Stimulated activated CD8-positive, alpha-beta memory T cell treated with anti-CD3 and anti-CD28 coated beads, Interleukin-15, amount 100 ng/mL, for 4 hours (primary cell): ENCODE measurements at places on chromosomes 16 and 17.

DNA sequence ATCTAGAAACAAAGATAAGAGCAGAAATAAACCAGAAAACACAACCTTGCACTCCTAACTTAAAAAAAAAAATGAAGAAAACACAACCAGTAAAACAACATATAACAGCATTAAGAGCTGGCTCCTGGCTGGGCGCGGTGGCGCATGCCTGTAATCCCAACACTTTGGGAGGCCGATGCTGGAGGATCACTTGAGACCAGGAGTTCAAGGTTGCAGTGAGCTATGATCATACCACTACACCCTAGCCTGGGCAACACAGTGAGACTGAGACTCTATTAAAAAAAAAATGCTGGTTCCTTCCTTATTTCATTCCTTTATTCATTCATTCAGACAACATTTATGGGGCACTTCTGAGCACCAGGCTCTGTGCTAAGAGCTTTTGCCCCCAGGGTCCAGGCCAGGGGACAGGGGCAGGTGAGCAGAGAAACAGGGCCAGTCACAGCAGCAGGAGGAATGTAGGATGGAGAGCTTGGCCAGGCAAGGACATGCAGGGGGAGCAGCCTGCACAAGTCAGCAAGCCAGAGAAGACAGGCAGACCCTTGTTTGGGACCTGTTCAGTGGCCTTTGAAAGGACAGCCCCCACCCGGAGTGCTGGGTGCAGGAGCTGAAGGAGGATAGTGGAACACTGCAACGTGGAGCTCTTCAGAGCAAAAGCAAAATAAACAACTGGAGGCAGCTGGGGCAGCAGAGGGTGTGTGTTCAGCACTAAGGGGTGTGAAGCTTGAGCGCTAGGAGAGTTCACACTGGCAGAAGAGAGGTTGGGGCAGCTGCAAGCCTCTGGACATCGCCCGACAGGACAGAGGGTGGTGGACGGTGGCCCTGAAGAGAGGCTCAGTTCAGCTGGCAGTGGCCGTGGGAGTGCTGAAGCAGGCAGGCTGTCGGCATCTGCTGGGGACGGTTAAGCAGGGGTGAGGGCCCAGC is 2.6 kb downstream of the STH start:
- no peak for DNase-seq

DNA sequence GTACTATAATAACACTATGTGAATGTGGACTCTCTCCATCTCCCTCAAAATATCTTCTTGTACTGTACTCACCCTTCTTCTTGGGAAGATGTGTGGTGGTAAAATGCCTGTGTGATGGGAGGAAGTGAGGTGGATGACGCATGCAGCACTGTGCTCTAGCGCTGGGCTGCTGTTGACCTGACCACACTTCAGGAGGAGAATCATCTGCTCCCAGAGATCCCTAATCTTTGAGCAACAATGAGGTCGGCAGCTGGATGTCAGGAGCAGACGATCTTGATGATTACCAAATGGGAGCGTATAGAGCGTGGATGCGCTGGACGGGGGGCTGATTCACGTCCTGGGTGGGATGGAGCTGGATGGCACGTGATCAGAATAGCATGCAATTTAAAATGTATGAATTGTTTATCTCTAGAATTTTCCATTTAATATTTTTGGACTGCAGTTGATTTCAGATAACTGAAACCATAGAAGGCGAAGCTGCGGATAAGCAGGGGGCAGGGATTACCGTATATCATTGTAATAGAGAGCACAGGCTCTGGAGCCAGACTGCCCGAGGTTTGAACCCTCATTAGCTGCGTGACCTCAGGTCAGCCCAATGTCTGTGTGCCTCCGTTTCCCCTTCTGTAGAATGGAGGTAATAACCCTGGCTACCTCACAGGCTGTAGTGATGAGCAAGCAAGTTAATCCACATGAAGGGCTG is 23.7 kb upstream of the CYLD start:
- DNase-seq: no peak

- no peak for DNase-seq
Observed at GRCh38 chr17:42562388-42563142, 617 bp downstream of the COASY start.

GRCh38 chr16:62051942-62052341 is 15.7 kb upstream of the CDH8 start:
- DNase-seq: no peak

- no peak for DNase-seq
Observed at GRCh38 chr16:89320782-89321501, 103.4 kb downstream of the ZNF778 start.

DNA sequence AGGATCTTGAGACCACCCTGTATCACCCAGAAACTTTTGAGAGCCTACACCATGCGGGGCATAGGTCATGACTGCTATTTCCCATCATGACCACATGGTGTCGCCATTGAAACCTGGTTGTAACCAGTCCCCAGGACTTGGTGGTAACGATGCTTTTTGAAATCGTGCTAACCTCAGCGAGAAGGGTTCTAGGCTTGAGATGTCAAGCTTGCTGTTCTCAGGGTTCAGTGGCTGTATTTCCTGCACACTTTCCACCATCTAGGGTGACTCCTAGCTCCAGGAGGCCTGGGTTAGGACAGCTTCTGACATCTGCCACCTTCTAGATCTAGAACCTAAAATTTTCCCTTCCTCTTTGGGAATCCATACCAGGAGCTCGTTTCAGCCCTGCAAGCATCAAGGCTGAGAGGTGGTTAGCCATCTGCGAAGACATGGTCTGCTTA is 13.0 kb upstream of the SPNS3 start:
- peak; percentile 37 for DNase-seq

DNA sequence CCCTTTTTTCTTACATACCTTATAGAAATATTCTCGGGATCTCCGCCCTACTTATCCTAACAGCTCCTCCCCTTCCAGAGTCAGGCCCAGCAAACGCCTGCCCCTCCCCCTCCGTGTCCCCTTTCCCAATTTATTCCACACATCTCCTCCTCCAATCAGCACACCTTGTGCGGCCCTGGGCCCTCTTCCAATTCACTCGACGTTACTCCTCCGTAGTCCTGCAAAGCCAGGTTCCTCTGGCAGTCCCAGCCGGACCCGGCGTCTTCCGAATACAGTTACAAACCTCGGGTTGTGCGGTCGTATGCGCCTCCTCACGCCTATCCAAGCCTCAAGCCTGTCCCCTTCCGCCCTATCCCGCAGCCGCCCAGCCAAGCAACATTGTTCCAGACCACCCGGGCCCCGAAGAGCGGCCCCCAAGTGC is 677 bp downstream of the CBX1 start:
- DNase-seq: no peak

DNA sequence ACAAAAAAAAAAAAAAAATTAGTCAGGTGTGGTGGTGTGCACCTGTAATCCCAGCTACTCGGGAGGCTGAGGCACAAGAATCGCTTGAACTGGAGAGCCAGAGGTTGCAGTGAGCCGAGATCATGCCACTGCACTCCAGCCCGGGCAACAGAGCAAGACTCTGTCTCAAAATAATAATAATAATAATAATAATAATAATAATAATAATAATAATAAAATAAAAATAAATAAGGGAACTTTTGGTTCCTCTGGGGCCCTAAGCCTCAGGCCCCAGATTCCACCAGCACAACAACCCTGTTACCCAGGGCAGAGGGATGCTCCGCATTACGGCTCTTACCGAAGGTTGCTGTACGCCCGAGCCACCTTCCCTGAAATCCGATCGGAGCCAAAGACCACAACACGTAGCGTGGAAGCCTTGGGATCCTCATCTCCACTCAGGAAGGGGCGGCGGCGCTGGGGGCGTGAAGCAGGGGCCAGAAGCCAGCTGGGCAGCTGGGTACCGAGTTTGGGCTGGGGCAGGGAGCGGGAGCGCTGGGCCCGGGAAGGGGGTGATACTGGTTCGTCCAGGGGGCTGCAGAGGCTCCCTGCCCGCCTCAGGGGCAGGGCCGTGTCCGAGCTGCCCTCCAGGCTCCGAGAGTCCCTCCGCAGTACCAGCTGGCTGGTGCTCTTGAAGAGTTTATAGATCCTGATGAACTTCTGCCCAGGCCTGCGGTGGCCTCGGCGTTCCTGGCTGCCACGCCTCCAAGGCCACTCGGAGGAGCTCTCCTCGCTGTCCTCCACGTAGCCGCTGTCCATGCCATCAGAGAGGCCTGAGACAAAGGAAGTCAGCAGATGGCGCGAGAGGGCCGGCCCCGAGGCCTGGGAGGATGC is 20.6 kb upstream of the PIK3R6 start:
- DNase-seq: no peak

- no peak for DNase-seq
Observed at GRCh38 chr17:49061524-49061943, 64.3 kb downstream of the IGF2BP1 start.

DNA sequence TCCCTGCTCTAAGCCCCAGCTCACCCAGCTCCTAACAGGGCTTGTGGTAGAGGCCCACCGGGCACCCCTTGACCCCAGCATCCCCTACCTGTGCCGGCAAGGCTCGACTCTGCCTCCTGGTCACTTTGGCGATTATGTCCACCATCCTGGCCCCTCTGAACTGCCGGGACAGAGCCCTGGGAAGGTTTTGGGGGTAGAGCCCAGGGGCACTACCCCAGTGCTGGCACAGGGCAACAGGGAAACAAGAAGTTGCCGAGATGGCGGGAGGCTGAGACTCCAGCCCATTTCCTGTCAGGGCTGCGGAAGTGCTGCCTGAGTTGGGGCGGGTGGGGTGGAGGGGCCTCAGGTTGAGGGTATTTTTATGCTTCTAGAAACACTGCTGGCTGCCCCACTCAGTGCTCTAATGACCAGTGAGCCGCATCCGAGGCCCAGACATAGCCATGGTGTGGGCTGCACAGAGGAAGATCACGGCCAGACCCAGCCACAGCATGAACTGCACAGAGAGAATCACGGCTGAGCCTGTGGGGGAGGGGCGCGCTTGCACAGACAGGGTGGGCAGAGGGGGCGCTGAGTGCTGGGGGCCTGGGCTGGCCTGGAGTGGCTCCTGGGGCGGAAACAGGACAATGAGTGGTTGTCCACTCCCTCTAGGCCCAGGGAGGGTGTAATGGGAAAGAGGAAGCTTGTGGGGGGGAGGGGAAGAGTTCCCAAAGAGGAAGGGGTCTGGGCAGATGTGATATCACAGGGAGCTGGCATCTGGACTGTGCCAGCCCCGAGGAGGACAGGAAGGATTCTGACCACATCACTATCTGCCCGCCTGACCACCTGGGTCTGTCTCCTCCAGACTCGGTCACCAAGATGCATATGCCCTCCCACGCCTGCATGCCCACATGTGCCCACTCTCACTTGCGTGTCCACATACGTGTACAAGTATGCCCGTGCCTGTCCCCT is 22.3 kb downstream of the ARHGAP27 start:
- DNase-seq: no peak

DNA sequence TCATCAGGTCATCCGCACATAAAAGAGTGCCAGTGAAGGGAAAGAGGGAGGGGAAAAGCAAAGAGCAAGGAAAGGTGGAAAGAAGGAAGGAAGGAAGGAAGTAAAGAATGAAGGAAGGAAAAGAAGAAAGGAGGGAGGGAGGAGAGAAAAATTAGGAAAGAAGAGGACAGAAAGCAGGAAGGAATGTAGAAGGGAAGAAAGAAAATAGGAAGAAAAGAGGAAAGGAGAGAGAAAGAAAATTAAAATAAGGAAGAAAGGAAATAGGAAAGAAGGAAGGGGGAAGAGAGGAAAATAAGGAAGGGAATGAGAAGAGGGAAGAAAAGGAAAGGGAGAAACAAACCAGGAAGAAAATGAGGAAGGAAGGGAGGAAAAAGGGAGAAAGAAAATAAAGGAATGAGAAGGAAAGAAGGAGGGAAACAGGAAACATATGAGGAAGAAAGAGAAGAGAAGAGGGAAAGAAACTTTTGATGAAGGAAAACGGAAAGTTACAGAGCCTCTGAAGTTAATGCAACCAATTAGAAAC is 212.6 kb downstream of the XYLT1 start:
- DNase-seq: no peak

GRCh38 chr16:75860326-75861053 is 134.2 kb upstream of the CPHXL start:
- DNase-seq: no peak

GRCh38 chr17:35460354-35460851 is 11.8 kb upstream of the SLFN13 start:
- no peak for DNase-seq

GRCh38 chr17:70159980-70160379 is 9.4 kb upstream of the KCNJ2 start:
- DNase-seq: no peak

DNA sequence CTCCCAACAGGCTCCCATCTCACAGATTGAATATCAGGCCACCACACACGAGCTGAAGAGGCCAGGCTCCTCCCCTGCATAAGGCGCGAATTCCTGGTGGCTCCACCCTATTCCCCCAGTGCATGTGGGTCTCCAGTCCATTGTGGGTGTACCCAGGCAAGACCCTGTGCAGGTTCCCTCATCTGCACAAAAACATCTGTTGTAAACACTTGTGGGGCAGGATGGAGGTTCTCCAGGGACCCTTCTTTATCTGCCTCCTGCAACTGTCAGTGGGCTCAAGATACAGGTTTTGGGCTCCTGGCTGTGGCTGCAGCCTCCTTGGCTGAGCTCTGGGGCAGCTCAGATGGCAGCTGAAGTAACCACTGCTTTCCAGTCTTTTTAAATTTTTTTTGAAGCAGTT is 17.6 kb upstream of the LGALS9 start:
- no peak for DNase-seq

GRCh38 chr16:15611610-15612009 is 31.3 kb downstream of the MARF1 start:
- DNase-seq: no peak

GRCh38 chr17:31750578-31750977 is 108.5 kb downstream of the COPRS start:
- no peak for DNase-seq

- no peak for DNase-seq
Observed at GRCh38 chr17:37429453-37429852, 22.8 kb downstream of the TADA2A start.

- no peak for DNase-seq
Observed at GRCh38 chr16:85844786-85845185, 45.3 kb downstream of the COX4I1 start.

- DNase-seq: peak; percentile 7
Observed at GRCh38 chr16:3983081-3983520, 102.6 kb upstream of the CREBBP start.

- no peak for DNase-seq
Observed at GRCh38 chr17:58383892-58384462, 32.0 kb upstream of the SUPT4H1 start.

- no peak for DNase-seq
Observed at GRCh38 chr17:4474093-4474492, 24.6 kb upstream of the SPNS2 start.

- no peak for DNase-seq
Observed at GRCh38 chr17:73132085-73132492, 32.7 kb upstream of the SSTR2 start.

DNA sequence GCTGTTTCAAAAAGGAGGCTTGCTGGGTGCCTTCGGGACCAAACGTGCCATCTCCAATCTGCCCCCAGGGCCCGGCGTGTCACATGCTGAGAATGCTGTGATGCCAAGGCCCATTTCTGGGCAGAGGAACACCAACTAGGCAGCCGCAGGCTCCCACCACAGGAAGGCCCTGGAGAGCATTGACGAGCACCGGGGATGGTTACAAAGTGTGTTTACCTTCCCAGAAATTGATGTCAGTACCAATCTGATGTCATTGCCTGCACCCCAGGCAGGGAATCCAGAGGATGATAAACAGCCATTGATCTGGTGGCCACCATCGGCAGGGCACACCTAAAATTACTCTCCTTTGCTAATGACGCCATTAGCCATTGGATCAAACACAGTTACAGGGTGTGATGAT is 418.1 kb upstream of the CDH5 start:
- DNase-seq: no peak

- no peak for DNase-seq
Observed at GRCh38 chr17:19760746-19761145, 12.6 kb upstream of the ALDH3A1 start.

- no peak for DNase-seq
Observed at GRCh38 chr16:81885976-81886586, 107.0 kb downstream of the PLCG2 start.
